ENCODE measurements at places on chromosomes 12 and 14. TPM values are rescaled to one million over a fixed set of nuclear protein-coding genes. Genes with fewer than 3 reads are reported as not detected.

Gene ACSS3
- 2.9 TPM for total RNA-seq

Gene DBX2
- total RNA-seq = not detected

Gene FKBP4
- total RNA-seq = 96.1 TPM

Gene CAPRIN2
- total RNA-seq = 35.4 TPM
